Activated gamma-delta T cell treated with anti-CD3 and anti-CD28 coated beads, Interleukin-2, amount 50 U/mL, for 16 hours (primary cell): ENCODE measurements at places on chromosomes 3 and 15.
A peak's percentile ranks its signal among the peaks of the same experiment; 100 is the strongest.

DNA sequence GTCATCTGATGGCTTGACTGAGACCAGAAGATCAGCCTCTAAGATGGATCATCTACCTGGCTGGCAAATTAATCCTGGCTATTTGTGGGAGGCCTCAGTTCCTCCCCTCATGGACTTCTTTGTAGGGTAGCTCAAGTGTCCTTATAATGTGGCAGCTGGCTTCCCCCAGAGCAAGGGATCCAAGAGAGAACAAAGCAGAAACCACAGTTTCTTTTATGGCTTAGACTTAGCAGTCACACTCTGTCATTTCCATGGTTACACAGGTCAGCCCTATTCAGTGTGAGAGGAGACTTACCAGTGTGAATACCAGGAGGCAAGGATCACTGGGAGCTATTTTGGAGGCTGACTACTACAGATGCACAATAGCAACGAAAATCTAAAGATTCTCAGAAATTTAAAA, 15.3 kb upstream of the ARL14 start:
- no peak for DNase-seq

GRCh38 chr15:70083418-70083817, 14.3 kb downstream of the TLE3 start:
- no peak for DNase-seq

- no peak for DNase-seq
Observed at GRCh38 chr3:196332168-196332567, 6.0 kb downstream of the TM4SF19 start.

DNA sequence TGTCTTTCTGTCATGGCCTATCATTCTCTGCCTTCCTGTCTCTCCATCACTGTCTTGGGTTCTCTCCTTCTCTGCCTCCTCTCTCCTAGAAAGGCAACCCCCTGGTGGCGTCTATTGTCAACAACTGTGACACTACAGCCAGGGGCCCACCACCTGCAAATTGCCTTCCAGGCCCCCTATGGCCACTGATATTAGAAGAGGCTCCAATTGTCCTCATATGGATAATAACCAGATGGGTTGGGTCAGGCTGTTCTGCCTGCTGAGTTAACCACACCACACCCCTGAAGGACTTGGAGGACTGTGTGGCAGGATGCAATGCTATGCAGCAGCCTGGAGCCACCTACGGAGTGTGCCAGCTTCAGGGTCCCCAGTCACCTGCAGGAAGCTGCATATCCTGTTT, 665.0 kb downstream of the NTRK3 start:
- no peak for DNase-seq

DNA sequence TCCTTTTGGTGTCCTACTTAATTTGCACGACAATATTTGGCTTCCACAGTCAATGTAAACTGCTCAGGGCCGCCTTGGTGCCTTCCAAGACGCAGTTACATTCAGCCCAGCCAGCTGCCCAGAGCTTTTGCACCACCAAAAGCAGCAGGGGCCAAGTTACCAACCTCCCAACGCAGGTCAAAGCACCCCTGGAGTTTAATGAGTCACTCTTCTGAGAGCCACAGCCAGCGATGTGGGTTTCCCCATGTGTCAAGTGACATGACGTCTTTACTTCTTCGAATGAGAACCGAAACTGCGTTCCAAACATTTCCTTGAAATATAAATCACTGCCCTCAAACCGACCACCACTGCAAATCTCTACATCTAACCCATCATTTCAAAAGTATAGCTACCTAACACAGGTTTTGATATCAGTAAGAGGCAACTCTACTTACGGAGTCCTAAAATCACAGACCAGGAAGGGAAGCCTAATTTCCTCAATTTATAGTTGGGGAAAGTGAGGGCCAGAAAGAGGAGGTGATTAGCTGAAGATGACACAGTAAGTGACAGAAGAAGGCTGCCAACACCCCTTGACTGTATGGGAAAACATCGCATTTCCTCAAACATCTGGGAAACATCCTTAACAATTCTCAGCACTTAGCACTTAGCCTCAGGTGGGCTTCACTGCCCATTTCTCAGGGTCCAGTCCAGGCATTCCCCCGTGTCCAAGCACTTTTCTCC, 24.5 kb downstream of the MB21D2 start:
- no peak for DNase-seq

GRCh38 chr15:67548862-67549651, 6.6 kb downstream of the MAP2K5 start:
- no peak for DNase-seq

DNA sequence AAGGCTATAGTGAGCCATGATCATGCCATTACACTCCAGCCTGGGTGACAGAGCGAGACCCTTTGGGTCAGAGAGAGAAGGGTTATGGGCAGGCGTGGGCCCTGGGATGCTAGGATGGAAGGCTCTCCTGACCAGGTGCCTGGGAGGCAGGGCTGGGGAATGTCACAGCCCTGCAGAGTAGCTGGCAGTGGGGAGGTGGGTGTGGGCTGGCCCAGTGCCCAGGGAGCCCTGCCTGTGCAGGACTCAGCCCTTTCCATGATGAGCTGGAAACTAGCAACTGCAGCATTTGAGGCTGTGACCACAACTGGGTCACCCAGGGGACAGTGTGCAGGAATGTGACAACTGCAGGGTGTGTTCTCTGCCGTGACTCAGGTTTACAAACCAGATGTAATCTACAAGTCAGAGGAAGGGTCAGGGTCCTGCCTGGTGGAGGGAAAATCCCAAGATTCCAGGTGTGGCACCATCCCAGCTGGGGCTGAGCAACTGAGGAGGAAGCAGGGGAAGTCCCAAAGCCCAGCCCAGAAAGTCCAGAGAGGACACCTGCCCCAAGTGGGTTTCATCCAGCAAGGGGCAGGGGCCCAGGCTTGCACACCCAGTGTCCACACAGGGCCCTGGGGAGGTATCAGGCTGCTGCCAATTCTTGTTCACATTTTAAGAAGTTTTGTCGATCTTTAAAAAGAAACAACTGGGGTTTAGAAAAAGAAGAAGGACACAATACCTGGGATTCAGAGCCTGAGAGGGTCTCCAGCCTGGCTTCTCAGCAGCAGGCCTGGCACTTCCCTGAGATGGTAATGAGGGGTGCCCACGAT, 45.5 kb downstream of the SLC28A1 start:
- no peak for DNase-seq

- no peak for DNase-seq
Observed at GRCh38 chr3:40680685-40681657, 156.2 kb downstream of the ZNF621 start.

GRCh38 chr3:70020906-70021660, 21.6 kb downstream of the SAMMSON start:
- DNase-seq: no peak

GRCh38 chr15:88166082-88166993, 90.2 kb downstream of the NTRK3 start:
- no peak for DNase-seq

DNA sequence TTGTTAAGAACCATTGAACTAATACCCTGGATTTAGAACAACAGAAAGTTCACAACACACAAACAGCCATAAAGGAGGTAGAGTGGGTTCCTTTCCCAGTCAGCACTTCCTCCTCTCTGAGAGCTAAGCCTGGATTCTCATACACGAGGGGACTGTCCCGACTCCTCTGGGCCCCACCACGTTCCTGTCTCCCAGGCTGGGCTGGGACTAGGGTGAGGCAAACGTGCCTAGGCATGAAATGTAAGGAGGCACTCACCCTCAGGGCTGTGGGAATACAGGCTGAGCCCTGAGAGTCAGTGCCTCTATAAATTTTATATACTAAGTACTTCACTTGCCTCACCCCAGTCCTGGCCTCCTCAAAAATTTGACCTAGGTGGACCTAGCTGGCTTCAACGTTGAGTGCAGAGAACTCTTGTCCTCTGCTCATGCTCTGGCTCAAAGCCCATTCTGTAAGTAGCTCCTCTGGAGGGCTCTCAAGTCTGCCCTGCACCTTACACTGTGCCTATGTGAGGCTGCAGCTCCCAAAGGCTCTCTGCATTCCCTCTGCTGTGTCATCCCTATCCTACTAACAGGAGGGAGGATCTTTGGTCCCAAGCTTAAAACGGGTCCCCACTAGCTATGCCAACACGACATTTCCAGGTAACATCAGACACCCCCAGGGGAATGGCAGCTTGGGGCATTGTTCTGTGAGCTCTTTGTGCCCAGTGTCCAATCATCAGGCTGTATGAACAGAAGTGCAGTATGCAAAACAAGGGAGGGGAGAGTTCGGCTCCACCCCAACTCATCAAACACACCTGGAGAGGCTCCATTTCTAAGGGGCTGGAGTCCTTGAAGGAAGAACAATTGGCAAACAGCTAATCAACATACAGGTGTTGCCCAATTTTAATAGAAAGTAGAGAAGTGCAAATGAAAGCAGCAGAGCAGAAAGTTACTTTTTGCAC, 233.2 kb downstream of the RPLP1 start:
- no peak for DNase-seq

GRCh38 chr3:141486496-141486745, 406 bp upstream of the RASA2 start:
- no peak for DNase-seq

DNA sequence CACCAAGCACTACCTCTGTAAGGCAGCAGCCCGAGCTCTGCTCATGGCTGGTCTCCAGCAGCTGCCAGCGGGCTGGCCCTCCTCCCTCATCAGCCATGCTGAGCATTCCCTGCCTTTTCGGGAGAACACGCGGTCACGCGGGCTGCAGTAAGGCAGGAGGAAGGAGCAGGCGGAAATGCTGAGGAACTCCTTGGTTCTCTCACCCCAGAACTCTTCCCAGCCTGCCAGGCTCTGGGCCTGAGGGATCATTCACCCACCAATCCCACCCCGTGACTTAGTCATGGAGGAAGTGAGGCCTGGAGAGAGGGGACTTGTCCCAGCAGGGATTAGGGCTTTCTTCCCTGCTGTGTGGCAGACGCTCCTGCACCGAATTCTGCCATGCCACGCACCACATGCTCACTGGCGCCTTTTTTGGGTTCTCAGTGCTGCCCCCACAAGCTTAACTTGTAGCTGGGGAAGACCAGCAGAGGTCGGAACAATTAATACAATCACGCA, 42.9 kb upstream of the RPL32 start:
- no peak for DNase-seq

DNA sequence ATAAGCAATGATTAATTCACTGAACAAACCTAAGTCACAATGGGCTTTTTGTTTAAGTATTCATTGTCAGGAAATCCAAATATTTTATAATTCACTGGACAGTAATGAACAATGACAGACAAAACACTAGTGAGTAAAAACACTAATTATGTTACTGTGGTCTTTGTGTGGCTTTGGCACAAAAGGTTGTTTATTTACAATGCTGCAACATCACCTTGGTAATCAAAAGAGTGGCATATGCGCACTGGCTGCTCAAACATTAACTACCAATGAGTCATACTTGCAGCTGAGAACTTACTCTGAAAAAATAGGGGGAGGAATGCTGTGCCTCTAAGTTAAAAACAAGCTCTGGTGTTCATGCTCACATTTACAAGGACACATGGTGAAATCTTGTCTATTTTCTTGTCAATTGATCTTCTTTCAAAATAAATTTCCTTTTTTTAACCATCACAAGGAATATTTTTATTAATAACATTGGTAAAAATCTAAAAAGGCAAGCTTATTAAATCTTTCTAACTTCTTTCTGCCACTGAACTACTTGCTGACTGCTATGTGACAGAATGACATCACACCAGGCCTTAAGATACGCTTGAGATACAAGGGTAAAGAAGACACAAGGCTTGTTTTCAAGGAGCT, 85.2 kb upstream of the PPIB start:
- peak; percentile 14 for DNase-seq

- no peak for DNase-seq
Observed at GRCh38 chr3:100720426-100720825, 11.1 kb downstream of the TFG start.

GRCh38 chr3:82416830-82417229, 655.4 kb upstream of the GBE1 start:
- DNase-seq: no peak

DNA sequence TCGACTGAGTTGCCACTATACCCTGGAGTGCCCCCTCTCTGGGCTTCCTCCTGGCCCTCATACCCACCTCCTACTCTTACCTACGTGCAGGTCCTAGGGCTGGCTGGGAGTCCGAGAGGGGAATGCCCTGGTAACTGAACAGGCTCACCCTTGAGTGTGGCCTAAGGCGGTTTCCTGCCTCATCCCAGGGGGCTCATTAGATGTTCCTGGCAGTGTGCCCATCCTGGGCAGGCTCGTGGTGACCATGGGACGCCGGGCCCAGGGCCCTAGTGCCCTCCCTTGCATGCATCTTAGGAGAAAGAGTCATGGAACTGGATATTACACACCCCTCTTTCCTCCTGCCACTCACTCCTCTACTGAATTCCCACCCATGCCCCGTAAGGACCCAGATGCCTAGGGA, 2.8 kb downstream of the SEMA4B start:
- no peak for DNase-seq

GRCh38 chr3:57605683-57606082, 8.5 kb upstream of the ARF4 start:
- DNase-seq: no peak

DNA sequence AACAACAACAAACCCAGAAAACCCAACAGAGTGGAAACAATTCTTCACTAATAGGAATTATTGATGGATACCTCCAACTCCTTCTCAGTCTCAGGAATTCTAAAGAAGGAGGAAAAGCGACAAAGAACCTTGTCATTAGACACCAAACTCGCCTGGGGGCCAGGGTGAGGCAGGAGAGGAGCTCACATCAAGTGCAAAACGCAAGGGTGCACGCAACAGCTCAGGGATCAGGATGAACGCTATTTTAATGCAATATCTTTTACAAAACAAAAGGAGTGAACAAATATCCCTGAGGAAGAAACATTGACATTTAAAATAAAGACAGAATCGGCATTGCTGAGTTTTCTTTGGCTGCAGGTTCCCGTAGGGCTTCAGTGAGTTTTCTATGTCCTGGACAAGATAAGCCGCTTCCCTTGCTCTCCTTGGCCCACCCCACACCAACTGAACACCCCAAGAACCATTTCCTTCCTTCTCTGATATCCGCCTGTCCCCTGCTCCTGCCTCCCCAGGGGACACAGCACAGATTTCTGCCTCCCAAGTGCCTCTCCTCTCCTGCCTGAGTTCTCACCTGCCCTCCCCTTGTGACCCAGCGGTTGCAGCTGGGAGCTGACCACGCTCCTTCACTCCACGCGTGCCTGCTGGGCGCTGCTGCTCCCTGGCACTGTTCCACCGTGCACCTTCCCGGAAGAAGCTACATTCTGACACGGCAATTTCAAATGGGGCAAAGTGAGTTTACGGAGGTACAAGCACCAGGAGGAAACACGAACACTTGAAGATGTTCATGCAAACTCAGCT, 63.0 kb downstream of the ATP10A start:
- no peak for DNase-seq

DNA sequence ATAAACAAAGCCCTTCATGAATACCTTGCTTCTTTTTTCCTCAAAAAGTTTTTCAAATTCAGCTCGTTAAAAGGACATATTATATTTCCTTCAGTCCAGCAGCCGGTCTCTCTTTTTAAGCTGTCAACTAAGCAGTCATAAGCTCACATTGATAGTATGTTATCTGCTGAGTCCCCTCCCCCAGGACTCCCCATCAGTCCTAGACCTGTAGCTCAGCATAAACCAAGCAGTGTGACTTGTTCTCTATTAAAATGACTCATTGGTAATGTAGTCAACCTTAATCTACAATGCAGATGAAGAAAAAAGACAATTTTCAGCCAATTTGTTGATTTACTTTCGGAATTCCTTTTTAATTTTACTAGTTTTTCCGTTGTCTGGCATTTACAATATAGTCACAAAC, 483.8 kb downstream of the MECOM start:
- DNase-seq: no peak

- no peak for DNase-seq
Observed at GRCh38 chr3:49015765-49016164, 2.6 kb downstream of the DALRD3 start.
